EH (cell line): ENCODE measurements at places on chromosomes 2 and 18.

DNA sequence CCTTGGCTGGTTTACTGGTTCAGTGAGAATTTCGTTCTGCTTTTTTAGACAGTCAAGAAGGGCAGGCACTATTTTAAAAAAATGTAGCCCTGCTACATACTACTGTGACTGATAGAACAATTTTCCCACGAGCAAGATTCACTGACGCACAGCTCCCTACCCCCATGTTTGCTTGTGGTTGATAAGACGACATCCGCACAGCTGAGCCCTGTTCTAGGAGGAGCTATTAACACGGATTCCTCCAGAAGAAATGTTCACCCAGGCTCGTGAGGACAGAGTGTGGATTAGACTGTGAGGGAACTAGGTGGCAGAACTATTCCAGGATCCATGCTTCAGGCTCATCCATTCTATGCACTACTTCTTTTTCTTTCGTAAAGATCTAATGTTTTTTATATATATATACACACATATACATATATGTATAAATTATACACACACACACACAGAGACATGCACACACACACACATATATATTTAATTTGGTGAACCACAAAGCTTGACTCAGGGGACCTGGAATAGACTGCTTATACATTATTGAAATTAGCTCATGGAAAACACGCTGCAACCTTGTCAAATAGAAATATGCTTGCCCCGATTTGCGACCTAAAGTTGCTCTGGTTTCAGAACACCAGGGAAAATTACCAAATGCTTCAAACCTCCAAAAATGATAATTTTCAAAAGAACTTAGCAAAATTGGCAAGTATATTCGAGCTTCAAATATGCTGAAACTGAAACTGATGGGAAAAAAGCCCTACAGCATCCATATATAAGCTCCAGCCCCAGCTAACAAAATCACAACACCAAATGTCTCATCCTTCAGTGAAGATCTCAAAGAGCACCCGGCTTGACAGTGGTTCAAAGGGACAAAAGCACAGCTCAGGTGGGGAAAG lies 370.4 kb downstream of the SOCS6 start:
- DNase-seq = no peak

DNA sequence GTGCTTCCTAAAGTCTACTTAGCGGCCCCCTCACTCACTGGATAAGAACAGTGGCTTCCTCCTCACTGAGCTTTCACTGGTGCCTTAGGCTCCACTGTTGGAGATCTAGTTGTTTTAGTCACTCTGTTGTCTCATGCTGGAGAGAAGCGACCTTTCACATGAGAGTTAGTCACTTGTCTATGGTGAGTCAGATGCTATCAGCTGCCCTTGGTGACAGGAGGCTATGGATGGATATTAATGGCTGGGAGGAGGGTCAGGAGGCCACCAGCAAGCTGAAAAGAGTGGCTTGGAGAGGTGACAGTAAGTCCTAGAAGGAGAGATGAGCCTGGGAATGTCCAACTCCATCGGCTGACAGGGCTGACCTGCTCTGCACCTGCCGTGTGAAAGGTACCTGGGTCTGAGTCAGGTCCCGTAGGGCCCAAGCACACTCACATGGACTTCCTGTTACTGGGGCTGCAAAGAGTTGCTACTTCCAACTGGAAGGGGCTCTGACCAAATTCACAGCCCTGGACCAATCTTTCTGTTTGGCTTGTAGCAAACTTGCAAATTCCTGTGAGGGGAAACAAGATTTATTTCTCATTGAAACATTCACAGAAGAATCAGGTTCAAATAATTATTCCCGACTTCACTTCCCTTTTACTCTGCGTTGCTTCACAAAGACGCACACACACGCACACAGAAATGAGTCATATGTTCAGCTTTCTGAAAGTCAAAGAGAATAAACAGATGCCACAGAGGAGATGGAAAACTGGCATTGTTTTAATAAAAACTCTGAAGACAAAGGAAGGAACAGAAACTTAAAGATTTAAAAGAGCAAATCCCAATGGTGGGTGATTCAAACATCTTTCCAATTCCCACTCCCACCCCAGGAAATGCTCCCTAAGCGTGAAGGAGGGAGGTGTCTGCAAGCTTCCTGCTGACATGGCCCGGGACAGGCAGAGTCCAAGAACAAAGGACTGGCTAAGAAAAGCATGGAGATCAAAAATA lies 203.5 kb upstream of the TWIST2 start:
- peak; percentile 89 for DNase-seq

DNA sequence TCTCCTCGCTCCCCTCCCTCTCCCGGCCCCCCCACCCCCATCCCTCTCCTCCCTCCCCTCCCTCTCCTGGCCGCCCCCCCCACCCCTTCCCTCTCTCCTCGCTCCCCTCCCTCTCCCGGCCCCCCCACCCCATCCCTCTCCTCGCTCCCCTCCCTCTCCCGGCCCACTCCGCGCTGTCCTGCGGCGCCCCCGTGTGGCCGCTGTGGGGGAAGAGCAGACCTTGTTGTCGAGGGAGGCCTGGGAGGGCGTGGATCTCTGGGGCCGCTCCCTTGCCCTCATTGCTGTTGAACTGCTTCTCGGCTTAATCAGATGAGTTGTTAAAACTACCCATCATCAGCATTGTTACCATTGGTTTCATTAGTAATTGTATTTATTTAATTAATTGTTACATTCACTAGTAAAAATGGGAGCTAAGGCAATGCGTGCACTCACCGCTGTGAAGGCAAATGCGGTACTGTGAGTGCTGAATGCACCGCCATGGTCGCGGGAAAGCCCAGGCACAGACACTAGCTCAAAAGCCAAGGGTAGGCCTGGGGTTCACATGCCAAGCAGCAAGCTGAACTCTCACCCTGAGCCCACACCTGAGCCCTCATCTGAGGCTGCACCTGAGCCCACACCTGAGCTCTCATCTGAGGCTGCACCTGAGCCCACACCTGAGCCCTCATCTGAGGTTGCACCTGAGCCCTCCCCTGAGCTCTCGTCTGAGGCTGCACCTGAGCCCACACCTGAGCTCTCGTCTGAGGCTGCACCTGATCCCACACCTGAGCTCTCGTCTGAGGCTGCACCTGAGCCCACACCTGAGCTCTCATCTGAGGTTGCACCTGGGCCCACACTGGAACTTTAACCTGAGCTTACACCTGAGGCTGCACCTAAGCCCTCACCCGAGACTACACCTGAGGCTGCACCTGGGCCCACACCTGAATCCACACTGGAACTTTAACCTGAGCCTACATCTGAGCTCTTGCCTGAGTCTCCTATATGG lies 8.8 kb downstream of the RTP5 start:
- DNase-seq = peak; percentile 73

DNA sequence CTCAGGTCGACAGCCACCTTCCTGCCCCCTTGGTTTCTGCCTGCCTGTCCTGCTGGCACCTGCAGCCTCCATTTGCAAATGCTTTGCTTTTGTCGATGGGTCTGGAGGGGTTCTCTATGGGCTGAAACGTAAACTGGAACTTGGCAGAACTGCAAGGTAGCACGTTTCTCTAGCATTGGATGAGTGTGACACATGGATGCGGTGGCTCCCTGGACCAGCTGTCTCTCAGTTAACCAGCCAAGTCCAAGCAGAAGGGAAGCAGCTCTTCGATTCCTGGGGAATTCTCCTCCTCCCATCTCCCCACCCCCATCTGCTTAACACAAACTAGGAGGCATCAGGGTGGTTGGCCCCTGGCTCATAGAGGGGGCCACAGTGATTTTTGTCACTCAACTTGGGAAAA lies 57.3 kb downstream of the ITGB1BP1 start:
- no peak for DNase-seq

- DNase-seq = no peak
Measured at GRCh38 chr2:180905002-180905401, 75.4 kb upstream of the UBE2E3 start.
